ENCODE measurements at places on chromosomes 7 and 10.

DNA sequence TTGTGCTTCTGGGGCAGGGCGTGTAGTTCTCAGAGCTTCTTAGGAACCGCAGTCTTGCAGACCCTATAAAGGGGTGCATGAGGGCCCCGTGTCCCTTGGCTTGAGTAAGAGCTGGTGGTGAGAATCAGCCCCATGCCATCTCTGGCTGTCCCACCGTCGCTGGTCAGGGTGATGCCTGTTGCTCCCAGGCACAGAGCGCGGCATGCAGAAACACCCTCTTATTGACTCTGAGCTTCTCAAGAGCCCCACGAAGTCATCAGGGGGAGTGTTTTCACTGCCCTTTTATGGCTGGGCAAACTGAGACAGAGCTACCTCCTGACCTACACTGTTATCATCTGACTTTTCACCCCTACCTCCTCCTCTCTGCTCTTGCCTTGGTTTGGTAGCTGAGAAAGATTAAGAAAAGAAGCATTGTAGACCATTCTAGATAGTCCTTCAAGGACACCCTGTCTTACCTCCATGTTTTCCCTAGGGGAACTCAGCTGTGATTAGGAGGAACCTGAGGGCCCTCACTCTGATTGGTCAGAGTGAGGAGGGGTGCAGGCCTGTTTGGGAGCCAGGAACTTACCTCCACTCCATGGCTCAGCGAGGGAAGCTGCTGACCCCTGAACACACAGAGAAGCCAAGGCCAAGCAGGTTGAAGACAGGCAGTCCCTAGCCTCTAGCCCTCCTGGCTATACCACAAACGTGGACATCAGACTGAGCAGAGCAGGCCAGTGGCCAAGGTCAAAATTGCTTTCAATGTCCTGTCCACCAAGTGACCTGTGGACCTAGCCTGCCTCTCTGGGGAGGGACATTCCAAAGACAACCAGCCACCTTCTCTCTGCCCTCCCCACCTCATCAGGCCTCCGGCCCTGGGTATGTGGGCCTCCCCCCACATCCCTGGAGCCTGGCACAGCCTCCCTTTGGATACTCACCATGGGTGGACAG is 17.6 kb downstream of the UNC5B start:
- DNase-seq: no peak

DNA sequence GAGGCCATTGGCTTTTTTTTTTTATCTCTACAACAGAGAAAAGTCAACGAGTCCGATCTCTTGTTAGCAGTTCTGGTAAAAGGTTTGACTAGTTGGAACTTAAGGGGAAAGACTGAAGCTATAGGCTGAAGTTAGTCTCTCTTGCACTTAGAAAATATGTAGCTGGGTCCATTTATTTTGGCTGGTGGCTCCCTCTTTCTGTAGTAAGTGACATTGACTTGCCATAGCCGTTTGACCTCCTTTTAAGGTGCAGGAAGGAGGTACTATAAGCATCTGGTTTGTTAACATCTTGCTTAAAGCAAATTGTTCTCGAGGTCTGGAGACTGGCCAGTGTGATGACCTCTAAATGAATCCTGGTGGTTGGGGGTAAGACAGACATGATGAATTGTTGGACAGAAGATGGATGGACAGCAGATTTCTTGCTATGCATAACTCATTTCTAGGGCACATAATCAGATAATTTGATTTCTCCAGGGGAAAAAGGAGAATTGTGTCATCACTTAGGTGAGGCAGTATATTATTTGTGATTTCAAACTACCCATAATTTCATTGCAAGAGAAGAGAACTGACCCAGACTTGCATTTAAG is 356.3 kb upstream of the GALNT17 start:
- DNase-seq: no peak

DNA sequence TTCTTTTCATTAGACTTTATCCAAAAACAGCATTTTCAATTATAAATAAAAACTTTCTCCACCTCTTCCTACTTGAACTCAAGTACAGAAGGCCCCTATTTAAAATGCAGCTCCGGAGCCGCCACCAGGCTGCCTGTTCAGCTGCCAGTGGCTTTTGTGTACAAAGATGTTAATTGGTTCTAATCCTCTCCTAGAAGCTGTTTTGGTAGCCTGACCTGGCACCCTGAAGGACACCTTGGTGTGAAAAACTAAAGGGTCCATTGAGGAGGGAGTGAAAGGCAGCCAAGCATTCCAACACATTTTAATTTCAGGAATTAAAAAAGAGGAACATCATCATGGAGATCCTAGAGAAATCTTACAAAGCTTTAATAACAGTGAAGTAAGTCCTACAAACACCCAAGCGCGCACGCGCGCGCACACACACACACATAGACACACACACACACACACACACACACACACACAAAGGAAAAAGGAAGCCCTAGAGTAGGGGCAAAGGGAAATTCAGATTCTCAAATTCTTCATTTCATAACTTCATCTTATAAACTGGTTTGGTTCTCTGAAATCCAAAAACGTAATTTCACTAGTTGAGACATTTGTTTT is 41.4 kb downstream of the VAX1 start:
- DNase-seq: no peak

DNA sequence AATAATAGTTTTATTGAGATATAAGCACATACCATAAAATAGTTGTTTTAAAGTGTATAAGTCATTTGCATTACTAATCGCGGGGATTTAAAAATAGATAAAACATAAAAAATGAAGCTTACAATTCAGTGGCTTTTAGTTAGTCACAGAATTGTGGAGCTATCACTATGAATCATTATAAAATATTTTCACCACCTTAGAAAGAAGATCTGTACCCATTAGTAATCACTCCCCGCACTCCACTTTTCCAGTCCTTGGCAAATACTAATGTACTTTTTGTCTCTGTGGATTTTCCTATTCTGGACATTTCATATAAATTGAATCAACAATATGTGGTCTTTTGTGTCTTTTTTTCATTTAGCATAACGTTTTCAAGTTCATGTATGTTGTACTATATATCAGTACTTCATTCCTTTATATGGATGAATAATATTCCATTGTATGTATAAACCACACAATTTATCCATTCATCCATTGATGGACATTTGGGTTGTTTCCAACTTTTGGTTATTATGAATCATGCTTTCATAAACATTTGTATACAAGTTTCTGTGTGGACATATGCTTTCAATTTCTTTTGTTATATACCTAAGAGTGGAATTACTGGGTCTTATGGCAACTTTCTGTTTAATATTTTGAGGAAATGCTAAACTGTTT is 162.5 kb downstream of the MAGI2 start:
- DNase-seq: no peak

DNA sequence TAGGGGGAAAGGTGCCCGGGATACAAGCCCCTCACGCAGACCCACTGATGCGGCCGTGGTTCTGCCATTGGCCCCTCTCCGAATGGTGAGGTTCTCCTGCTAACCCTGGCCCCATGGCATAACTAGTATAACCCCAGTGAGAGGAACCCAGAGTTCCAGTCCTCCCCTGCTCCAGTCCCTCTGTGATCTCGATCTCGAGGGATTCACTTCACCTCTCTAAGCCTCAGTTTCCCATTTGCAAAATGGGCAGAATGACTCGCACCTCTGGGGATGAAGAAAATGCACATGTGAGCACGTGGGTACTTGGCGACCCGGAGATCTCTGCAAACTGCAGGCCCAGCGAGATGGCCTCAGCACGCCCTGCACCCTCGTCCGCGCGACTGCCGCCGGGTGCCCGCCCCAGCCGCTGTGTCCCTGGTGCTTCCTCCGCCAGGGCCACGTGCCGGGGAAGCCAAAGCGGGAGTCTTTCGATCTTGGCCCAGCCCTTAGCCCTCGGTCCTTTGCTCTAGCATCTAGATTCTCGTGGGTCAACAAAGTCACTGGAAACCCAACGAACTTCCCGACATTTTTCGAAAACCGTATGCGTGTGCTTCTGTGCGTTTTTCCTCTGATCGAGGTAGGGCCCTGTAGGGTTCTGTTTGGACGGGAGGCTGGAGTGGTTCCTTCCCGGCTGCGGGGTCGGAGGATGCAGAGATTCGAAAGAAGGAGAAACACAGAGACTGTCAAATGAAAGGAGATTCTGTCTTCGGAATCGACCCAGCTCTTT is 169.8 kb downstream of the UBE2H start:
- no peak for DNase-seq

- DNase-seq: no peak
Measured at GRCh38 chr7:128790315-128791041, 1.3 kb upstream of the CCDC136 start.

GRCh38 chr10:46223064-46223480 is 63.7 kb upstream of the ANTXRL start:
- no peak for DNase-seq

- no peak for DNase-seq
Measured at GRCh38 chr10:7311218-7311849, 99.5 kb downstream of the SFMBT2 start.

DNA sequence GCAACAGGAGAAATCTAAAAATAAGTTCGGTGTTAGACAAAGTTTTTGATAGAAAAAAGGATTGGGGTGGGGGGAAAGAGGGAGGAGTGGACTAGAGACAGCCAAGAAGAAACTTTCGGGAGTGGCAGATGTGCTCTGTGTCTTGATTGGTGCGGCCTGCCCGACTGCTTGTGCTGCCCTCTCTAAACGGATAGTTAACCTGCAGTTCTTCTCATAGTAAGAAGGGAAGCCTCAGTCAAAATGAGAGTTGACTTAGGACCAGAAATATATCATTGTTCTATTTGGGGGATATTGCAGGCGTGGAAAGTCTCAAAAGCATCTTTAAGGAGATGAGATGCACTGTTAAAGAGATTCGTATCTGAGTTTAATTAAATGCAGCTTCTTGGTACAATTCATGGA is 39.3 kb downstream of the UBE3C start:
- DNase-seq: no peak

DNA sequence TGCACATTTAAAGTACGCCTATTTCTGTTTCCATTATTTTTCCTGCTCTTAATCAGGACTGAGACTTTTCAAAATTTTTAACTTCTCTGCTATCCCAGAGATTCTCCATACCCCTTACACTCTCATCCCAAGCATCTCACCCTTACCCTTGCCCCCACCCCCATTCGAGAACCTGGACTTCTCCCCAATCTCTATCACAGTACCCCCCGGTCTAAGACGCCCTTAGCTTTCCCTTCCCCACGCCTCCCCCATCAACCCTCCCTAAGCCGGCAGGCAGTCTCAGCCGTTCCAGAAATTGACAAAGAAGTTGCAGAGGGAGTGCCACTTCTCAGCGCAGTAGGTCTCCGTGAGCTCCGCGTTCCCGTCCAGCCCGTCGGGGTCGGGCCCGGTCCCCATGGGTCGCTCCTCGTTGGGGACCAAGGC is 1.4 kb downstream of the FGFBP3 start:
- no peak for DNase-seq

- DNase-seq: peak; percentile 89
Measured at GRCh38 chr10:37789590-37789989, 67.8 kb downstream of the ZNF248 start.

DNA sequence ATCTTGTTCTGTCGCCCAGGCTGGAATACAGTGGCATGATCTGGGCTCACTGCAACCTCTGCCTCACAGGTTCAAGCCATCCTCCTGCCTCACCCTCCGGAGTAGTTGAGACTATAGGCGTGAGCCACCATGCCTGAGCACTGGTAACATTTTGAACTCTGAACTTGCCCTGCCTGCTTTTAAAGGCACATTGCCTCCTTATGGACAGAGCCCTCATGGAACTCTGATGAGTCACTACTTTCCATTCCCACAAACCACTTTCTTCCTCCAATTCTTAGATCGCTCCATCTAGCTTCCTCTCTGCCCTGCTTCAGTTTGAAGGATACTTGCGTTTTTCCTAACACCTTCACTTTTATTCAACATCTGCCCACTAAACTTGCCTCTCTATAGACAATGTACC is 38.1 kb downstream of the PRPS1L1 start:
- DNase-seq: no peak

DNA sequence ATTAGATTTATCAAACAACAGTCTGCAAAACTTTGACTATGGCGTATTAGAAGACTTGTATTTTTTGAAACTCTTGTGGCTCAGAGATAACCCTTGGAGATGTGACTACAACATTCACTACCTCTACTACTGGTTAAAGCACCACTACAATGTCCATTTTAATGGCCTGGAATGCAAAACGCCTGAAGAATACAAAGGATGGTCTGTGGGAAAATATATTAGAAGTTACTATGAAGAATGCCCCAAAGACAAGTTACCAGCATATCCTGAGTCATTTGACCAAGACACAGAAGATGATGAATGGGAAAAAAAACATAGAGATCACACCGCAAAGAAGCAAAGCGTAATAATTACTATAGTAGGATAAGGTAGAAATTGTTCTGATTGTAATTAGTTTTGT is 31.4 kb downstream of the LRRC17 start:
- DNase-seq: no peak

GRCh38 chr10:103696411-103697145 is 158.8 kb downstream of the SH3PXD2A start:
- no peak for DNase-seq

DNA sequence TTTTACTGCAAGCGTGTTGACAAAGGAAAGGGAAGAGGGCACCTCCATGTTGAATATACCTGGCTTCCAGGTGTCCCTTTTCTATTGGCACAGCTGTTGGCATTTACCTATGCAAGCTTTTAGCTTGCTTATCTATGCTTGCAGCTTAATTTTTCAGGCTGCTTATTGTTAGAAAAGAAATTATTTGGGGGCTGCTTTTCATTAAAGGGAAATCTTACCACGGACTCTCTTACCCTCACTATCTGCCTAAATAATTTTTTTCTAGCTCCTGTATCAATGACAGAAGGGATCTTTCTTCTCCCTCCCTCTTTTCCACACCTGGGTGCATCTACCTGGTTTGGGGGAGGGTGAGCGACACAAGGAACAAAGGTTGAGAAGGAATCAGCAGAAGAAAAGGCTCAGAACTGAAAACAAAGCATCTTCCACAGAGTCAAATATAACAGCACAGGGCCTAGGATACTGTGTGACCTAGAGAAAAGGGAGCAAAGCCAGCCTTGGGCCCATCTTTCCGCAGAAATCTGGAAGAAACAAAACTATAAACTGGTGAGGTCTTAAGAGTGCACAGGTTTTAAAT is 15.2 kb upstream of the GJC3 start:
- no peak for DNase-seq

DNA sequence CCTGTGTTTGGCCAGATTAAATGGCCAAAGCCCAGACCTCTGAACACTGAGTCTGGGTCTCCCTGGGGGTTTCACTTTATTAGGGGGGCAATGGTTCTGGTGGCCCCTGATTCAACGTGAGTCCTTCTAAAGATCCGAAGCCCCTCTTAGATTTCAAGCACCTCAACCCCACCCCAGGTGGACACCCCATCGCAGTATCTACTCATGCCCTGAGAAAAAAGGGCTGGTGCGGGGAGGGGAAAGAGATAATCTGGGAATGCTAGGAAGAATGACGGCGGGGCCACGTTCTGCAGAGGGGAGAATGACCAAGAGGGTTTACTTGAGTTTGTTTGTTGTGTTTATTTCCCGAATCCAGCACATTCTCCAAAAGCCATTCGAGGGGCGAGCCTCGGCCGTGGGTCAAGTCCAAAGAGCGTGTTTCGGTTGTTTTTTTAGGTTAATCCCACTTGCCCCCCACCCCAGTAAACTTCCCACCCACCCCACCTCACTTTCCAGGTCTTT is 832 bp downstream of the PDLIM1 start:
- DNase-seq: no peak
